Putamen (tissue), 1 donor: ENCODE measurements at places on chromosomes 6 and 20.

- no peak for DNase-seq
Observed at GRCh38 chr20:23200914-23201313, 114.8 kb upstream of the CD93 start.

- DNase-seq, result no peak
Observed at GRCh38 chr6:15752820-15753219, 90.0 kb upstream of the DTNBP1 start.

GRCh38 chr20:48597521-48598302 is 230.1 kb downstream of the PREX1 start:
- no peak for DNase-seq

- DNase-seq, result no peak
Observed at GRCh38 chr20:21308340-21308739, 5.2 kb downstream of the XRN2 start.

- no peak for DNase-seq
Observed at GRCh38 chr6:151772446-151772845, 35.0 kb upstream of the ESR1 start.

DNA sequence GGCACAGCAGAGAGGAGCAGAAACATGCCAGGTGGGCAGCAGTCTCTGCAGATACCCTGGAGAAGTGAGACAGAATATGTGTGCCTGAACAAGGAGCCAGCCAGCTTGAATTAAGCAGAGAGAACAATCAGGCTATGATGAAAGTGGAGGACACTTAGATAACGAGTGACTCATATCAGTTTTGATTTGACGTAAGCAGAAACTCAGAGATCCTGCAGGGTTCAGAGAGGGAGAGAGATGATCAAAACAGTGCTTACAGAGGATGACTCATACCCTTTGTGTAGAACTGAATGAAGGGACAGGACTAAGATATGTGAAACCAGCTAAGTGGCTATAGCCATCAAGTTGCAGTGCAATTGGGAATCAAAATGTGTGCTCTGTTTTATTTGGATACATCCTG is 300.7 kb downstream of the TENT5A start:
- peak; percentile 18 for DNase-seq

DNA sequence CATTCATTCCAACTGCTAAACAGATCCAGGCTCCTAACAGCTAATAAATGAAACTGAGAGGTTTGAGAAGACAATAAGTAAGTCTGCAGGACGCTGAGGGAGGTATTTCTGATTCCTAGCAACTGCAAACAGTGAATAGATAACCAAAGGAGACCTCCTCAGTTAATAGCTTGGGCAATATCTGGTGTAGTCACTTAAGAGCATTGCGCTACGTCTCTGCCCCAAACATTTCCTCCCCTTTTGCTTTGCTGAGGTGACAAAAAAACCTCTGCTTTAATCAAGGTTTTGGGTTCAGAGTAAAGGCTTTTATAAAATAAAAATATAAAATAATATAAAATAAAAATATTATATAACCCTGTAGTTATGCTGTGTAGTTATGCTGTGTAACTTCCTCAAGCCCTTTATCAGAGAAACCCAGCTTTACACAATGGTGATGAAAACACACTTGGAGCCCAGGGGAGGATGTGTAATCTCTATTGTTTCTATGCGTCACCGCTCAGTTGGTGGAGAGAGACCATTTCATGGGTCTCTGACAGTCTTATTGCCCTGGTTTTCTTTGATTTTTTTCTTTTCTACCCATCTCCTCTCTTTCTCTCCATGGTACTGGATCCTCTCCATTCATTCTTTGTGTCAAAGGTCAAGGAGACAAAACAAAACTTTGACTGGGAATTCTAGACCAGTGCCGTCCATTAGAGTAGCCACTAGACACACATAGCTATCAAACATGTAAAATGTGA is 18.9 kb upstream of the CALHM5 start:
- no peak for DNase-seq

DNA sequence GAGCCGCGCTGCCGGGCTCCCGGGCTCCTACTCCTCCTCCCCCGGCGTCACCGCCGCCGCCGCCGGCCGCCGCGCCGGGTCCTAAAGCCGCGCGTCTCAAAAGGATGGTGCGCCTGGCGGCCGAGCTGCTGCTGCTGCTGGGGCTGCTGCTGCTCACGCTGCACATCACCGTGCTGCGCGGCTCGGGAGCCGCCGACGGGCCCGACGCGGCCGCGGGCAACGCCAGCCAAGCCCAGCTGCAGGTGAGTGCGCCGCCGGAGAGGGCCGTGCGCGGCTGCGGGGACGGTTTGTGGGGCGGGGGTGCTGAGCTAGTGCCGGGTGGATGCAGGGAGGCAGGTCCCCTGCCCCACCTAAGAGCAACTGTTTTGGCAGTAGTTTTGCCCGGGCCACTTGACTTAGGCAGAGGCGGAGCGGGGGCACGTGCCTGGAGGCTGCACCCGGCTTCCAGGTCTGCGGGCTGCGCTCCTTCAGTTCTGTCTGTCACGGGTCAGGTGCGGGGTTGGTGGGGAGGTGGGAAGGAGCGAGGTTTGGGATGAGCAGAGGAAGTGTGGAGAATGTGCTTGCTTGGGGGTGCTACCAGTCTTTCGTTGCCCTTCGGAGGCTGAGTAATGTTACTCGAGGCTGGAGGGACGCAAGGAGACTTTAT is 722 bp downstream of the ISM1 start:
- DNase-seq, result peak; percentile 3

DNA sequence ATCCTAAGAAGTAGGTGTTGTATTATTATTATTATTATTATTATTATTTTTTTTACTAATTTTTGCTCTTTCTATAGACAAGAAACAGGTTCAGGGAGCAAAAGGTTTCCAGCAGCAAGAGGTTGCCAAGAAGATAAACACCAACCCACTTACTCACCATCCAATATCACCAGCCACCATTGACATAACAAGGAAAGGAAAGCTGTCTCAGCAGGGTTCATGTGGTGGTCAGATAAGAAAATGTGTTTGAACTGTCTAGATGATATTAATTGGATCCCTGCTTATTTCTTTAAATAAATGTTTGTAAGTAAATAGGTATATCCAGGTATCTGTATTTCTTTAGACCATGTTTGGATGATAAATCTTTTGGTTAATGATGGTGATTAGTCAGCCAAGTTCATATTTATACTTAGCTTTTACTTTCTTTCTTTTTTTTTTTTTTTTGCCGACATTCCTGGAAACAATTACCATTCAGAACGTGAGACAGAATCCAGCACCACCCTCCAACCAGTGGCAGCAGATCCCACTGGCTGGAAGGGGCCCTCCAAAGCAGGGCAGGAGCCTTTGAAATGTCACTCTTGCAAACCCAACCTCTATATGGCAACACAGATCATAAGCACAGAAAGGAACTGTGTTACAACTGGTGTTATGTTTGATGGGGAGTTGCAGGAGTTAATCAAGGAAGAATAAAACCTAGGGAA is 139.2 kb upstream of the ECI2 start:
- no peak for DNase-seq

DNA sequence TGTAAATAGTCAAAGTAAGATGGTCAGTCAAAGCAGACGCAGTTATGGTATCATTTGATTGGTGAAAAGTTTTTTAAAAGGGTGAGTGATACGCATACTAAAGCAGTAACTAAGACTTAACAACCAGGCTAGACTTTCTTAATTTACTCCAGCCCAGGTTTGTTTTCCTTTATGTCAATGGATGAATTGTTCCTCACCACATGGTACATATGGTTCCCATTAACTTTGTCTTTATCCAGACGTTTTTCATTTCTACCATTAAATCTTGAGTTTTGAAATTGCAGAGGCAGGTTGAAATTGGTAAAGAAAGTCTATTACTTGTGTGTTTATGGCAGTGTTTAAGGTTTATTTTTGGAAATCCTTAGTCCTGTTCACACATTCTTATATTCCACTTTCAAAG is 98.5 kb upstream of the SCGN start:
- DNase-seq, result no peak

- no peak for DNase-seq
Observed at GRCh38 chr20:43878776-43879175, 35.9 kb upstream of the TOX2 start.

- DNase-seq, result no peak
Observed at GRCh38 chr6:137339929-137340559, 120.9 kb upstream of the IFNGR1 start.

DNA sequence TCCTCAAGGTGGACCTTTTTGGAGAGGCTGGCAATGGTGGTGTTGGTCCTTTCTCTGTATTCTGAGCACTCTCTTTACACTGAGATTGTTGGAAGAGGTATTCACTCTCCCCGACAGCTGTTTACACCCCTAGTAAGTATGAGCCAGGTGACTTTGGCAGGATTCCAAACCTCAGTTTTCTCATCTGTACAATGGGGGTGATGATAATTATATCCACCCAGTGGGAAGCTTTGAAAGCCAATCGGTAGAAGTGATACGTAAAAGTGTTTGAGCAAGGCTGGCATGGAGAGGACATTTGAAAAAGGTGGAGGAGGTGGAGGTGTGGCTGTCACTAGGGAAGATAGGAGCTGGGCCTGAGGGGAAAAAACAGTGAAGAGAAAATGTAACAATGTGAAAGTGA is 35.5 kb downstream of the ISM1 start:
- DNase-seq, result no peak

GRCh38 chr6:106318851-106319250 is 6.7 kb downstream of the ATG5 start:
- no peak for DNase-seq

- DNase-seq, result no peak
Observed at GRCh38 chr6:157557559-157557958, 176.6 kb downstream of the ZDHHC14 start.

DNA sequence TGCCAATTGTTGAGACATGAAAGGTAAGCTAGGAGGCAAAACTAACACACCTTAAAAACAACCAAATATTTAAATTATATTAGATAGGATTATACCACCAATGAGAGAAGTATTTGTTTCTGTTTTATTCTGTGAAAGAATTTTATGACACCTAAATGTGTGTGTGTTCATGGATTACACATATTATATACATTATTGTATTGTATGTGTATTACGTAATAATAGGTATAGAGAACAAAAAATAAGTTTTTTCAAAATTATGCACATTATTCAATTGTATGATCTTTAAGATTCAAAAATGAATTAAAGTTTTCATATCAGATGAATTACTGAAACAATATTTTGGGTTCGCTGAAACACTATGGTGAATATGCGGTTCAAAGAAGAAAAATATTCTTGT is 84.3 kb upstream of the FABP7 start:
- DNase-seq, result no peak

DNA sequence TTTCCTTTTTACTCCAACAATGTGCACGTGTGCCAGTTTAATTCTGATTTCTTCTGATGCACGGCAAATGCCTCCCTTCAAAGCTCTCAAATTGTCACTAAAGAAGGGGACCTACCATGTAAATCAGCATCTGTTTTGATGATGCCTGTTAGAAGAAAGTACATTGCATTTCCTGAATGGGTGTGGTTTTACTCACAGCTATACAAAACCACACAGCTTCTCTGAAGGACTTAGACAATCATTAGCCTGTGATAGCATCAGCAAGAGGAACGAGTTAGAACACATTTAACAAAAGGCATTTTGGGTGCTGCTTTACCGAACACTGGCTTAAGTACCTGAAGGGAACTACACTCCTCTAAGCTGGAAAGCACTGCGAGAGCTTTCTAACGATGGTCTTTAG is 109.4 kb downstream of the ATXN1 start:
- DNase-seq, result no peak

DNA sequence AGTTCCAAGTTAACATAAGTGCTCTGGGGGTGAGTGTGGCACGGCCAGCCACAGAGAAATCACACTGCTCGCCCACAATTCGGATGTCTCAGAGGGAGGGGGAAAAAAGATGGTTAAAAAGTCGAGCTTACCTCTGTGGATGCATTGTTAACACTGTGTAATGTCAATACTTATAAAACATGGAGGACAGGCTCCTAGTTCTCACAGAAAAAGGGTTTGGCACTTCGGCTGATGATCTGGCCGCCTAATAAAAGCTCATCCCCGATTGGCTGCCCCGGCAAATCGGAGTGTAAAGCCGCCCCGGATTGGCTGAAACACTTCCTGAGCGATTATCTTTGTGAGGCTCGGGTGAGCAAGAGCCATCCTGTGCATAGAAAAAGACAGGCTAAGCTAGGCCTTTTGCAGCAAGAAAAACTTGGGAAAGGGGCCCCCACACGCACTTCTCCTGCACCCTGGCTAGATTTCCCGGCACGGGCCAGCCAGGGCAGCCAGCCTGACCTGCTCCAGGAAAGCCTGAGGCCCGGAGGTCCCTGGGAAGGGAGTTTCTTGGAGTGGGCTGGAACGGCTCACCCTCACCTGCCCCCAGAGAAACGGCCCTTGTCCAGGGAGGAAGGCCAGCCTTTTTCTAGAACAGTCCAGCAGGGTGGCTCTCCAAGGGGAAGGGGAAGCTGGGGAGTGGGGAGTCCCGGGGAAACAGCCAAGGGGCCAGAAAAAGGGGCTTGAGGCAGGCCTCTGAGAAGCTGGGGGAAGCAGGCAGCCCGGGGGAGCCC is at the start of gene ZMYND8:
Gene ZMYND8 (minus strand): TSS at position 174 of the 770 bp plus-strand sequence. CDS start 29 bp downstream, at position 145.
- DNase-seq, result peak; percentile 98

GRCh38 chr6:1701668-1702353 is 92.1 kb downstream of the FOXC1 start:
- DNase-seq, result no peak

DNA sequence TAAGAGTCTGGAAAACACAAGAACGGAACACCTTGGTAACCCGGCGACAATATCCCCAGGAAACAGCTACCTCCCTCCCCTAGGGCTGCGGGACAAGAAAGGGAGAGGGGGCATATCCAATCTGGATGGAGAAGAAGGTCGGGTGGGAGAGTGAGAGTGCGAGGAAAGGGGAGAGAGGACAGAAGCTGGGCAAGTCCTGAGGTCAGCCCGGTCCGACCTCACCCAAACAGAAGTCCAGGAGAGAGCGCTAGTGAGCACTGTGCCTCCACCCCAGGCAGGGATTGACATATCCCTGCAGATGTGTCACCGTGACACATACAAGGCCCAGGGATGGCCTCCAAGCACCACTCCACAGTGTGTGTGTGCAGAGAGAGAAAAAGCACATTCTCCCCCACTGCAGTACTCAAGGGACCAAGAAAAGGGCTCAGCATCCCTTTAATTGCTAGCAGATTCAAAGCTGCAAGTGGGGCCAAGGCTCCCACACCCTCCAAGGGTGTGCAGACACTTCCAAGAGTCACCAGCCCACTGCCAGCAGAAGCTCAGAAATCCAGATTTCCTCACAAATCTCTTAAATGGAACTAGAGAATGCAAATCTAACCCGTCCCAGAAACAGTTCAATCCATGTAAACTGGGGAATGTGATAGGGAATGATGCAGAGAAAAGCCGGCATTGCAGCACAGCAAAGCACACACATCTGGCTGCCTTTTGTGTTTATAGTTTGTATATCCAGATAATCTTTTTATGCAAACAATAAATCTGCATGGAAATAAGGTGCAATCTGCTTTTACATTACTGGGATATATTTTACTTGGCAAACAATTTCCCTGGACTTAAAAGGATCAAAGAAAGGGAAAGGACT is 3.1 kb downstream of the PXDC1 start:
- DNase-seq, result peak; percentile 25

- DNase-seq, result peak; percentile 8
Observed at GRCh38 chr6:106448000-106448426, 87.5 kb downstream of the CRYBG1 start.

GRCh38 chr6:68636666-68637065 is 1.6 kb downstream of the ADGRB3 start:
- DNase-seq, result no peak
